ENCODE measurements at places on chromosomes 5 and 9. TPM values are rescaled to one million over a fixed set of nuclear protein-coding genes. Genes with fewer than 3 reads are reported as not detected.

Gene LCN12
- not detected for total RNA-seq

Gene DIPK1B
- total RNA-seq, result not detected

Gene EPB41L4B
- total RNA-seq, result 2.1 TPM

Gene ZNG1C
- 17.0 TPM for total RNA-seq
